Activated B cell treated with CpG ODN at 0.5 μM for 24 hours (primary cell): ENCODE measurements at places on chromosomes 2 and 18.

DNA sequence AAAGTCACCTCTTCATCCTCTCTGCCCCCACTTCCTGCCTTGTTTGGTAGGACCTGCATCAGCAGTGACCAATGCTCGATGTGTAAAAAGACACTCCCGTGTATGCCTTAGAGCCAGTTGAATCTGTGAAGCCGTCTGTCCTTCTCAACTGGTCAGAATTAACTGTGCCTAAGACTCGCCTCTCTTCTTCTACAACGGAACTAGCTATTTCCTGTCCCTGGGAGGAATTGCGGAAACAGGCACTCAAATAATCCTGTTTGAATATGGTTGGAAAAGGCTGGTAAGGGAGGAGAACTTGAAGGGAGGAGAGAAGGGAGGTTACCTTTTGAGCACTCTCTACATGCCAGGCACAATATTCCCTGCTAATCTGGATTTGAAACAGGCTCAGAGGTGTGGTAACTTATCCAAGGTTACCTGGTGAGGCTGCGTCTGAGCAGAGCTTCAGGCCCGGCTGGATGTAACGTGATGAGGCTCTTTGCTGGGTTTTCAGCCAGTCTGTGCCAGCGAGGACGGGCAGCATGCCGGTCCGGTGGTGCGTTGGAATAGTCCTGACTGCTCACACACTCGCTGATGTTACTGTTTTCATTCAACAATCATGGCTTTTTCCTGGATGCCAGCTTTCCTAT is 127.0 kb downstream of the FAM168B start:
- DNase-seq, result no peak

DNA sequence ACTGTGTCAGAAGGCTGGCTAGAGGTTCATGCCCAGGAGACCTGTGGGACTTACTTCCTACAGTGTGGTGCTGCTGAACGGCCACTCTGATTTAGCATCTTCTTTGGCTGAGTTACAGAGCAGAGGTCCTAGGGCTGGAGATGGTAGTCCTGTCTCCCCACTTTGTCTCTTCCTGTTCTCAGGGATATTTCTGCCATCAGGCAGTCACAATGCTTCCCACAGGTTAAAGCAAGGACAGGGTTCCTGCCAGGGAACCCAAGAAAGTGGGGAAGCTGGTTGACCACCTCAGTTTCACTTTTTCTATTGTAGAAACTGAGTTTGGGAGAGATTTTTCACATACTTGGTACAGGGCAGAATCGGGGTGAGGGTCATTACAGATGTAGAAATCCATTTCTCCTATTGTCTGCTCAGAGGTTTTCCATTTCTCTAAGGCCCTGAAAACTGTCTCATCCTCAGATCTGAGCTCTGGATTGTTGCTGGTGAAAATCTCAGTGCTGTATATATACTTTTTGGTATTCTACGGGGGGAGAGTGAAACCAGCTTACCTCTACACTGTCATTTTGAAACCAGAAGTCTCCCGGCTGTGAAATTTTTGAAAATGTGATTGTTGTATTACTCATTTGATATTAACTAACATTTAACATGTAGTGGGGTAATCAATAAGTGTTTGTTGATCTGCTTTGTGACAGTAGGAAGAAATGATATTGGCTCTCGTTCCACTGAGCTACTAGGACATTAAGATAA is 37.0 kb upstream of the MEP1B start:
- no peak for DNase-seq

- no peak for DNase-seq
Observed at GRCh38 chr2:24328010-24328409, 32.3 kb downstream of the ITSN2 start.

GRCh38 chr2:9897331-9897737 is 54.1 kb downstream of the TAF1B start:
- no peak for DNase-seq

DNA sequence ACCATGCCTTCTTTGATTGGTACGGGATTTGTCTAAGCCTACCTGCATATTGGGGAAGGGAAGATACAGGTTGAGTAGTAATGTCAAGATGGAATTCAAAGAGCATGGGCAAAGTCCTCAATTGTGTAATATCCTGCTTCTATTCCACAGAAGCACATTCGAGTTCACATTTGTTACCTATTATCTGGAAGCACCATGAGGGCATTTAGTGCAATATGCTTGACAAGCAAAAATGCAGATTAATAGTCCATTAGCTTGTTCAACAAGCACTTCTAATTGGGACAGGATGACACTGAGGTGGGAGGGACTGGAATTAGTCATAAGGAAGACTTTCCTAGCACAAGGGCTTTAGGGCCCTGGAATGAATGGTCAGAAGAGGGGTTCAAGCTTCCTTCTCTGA is 40.5 kb downstream of the MYO5B start:
- no peak for DNase-seq

GRCh38 chr2:30231996-30232800 is 864 bp downstream of the LBH start:
- peak; percentile 67 for DNase-seq

- DNase-seq, result no peak
Observed at GRCh38 chr2:45804987-45805755, 153.7 kb downstream of the PRKCE start.

GRCh38 chr18:27008575-27008974 is 143.1 kb upstream of the AQP4 start:
- DNase-seq, result no peak
